ENCODE measurements at places on chromosomes 7 and 10. TPM values are rescaled to one million over a fixed set of nuclear protein-coding genes. Genes with fewer than 3 reads are reported as not detected.

DNA sequence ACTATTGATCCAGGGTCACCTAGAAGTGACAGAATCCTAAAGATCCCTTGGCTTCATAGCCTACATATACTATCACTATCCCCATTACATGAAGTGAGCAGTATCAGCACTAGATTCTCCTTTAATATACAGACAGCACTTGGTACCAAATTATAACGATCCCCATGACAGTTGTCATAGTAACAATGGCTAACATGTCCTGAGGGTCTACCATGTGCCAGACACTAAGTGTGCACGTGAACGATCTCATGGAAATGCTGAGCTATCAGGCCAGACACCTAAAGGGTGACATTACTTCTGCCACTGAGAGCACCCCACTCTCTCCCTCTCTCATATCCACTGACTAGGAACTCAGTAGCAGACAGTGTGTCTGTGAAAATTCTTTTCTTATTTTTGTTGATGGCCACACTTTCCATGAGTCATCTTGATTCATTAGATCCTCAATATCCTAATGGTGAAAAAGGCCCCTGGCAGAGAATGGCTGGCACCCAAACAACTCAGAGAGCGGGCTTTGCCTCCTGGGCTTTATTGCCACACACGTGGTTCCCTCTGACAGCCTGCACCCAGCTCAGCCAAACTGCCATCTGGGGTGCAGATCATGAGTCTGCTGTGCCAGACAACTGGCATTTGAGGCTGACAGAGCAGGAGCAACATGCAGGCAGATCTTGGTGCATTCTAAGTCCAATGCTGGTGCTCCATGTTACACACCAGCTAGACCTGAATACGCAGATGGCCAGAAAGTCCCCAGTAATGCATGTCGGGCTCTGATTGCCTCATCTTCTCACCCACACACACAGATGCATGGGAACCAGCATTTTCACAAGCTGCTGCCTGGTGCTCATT, 176.3 kb downstream of the DGKI start:
- peak; percentile 41 for DNase-seq

- peak; percentile 75 for DNase-seq
These were observed 29.9 kb upstream of the HNRNPH3 start for GRCh38 chr10:68301790-68302502.

DNA sequence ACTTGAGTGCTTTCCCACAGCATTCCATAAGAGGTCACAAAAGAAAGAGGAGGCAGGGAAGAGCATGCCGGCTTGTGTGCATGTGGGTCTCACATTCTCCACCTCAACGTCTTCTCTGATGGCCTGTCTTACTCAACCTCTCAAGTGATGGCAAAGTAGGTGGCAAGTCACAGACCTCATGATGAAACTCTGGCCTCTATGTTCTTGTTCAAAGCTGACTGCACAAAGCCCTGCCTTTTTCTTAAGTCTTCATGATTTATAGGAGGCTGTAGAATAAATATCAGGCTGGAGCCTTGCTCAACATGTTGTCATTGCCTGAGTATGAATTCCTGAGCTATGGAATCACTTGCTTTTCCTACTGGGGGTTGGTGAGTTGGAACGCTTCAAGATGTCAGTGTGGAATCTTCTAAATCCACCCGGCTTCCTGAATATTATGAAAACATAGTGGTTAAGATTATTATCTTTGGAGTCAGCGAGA, 213.6 kb upstream of the INHBA start:
- DNase-seq, result peak; percentile 99

PPP1R3C gene
- 61.7 TPM for total RNA-seq

PDE6C gene
- not detected for total RNA-seq

PHKG1 gene
- total RNA-seq, result 0.72 TPM

Measured in IMR-90 (cell line).